Body of pancreas (tissue), 4 donors: ENCODE measurements at places on chromosomes 7 and 10.

DNA sequence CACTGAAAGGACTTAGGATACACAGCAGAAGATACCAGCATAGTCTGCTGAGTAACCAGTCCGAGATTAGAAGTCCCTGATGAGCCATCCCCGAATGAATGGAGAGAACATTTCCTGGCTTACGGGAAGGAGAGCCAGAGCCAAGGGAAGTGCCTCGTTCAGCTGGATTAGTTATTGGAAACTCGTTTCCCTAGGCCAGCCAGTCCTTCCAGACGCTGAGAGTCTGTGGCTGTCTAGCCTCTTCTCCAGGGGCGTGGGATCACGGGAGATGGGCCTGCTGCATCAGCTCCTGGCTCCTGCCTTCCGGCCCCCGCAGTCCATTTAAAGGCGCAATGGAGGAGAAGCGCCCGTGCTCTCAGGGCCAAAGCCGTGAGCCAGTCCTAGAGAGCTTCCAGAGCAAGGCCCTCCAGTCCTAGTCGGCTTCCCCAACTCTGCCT, 712.8 kb downstream of the PARD3 start:
- no peaks in the 10 kb centered on the region for H3K27me3 ChIP-seq
- DNase-seq: peak; percentile 34
- no peaks in the 10 kb centered on the region for H3K36me3 ChIP-seq
- no peaks in the 10 kb centered on the region for H3K4me1 ChIP-seq

GRCh38 chr7:31066516-31067130, 14.5 kb downstream of the ADCYAP1R1 start:
- H3K27me3 ChIP-seq: no peaks in the 10 kb centered on the region
- H3K27ac ChIP-seq: no peak overlapping the region
- no peaks in the 10 kb centered on the region for H3K36me3 ChIP-seq
- DNase-seq: no peak
- no peaks in the 10 kb centered on the region for H3K4me1 ChIP-seq
- H3K4me3 ChIP-seq: no peak overlapping the region

DNA sequence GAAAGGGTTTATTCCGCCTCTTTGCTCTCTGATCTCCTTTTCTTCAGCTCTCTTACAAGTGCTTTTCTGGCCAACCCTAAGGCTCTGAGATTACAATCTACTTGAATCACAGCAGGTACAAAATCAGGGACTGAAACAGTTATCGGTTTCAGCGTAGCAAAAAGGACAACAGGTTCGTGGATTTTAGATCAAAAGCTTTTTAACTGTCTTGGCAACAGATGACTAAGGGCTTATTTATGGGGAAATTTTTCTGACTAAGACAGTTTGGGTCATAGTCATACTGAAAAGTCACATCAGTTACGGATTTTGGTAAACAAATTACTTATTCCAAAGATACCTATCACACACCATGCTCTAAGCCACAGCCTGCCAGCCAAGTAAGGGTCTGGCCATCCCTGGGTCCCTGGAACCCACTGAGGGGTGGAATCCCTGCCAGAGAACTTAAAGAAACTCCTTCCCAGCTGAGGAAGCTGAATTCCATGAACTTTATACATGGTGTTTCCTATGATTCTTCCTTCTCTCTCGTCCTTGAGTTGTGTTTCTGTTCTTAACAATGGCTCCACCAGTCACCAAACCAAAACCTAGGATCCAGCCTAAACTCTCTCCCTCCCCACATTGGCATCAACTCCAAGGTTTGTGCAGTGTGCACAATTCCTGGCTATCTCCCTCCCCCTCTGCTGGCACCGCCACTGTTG, 169.3 kb downstream of the FAM107B start:
- peaks cover 2% of the 10 kb centered on the region for H3K36me3 ChIP-seq
- DNase-seq: no peak
- H3K4me1 ChIP-seq: peaks cover 38% of the 10 kb centered on the region
- peak overlapping the region; percentile 73 for H3K27ac ChIP-seq

GRCh38 chr7:43038254-43038653, 74.2 kb upstream of the HECW1 start:
- no peaks in the 10 kb centered on the region for H3K36me3 ChIP-seq
- no peaks in the 10 kb centered on the region for H3K4me1 ChIP-seq
- no peaks in the 10 kb centered on the region for H3K27me3 ChIP-seq

GRCh38 chr10:12720217-12720981, 281.1 kb downstream of the CCDC3 start:
- H3K36me3 ChIP-seq: no peaks in the 10 kb centered on the region
- DNase-seq: peak; percentile 88
- H3K4me1 ChIP-seq: peaks cover 25% of the 10 kb centered on the region
- peak overlapping the region; percentile 60 for H3K27ac ChIP-seq
- no peak overlapping the region for H3K4me3 ChIP-seq

GRCh38 chr7:140314573-140315480, 83.5 kb downstream of the SLC37A3 start:
- no peaks in the 10 kb centered on the region for H3K36me3 ChIP-seq
- H3K27me3 ChIP-seq: no peaks in the 10 kb centered on the region
- H3K4me1 ChIP-seq: peaks cover 16% of the 10 kb centered on the region
- H3K4me3 ChIP-seq: no peak overlapping the region

GRCh38 chr10:821322-821721, 110.2 kb downstream of the LARP4B start:
- no peak for DNase-seq
- no peak overlapping the region for H3K27ac ChIP-seq
- H3K36me3 ChIP-seq: peaks cover 6% of the 10 kb centered on the region
- peaks cover 3% of the 10 kb centered on the region for H3K4me1 ChIP-seq

- no peak overlapping the region for H3K27ac ChIP-seq
- no peak for DNase-seq
- no peaks in the 10 kb centered on the region for H3K27me3 ChIP-seq
- no peak overlapping the region for H3K4me3 ChIP-seq
- peaks cover 2% of the 10 kb centered on the region for H3K36me3 ChIP-seq
- no peaks in the 10 kb centered on the region for H3K4me1 ChIP-seq
Measured at GRCh38 chr10:24618401-24618800, 105.3 kb downstream of the ARHGAP21 start.

GRCh38 chr7:130008941-130009847, 42.0 kb downstream of the ZC3HC1 start:
- H3K27me3 ChIP-seq: no peaks in the 10 kb centered on the region
- peak; percentile 97 for DNase-seq
- H3K27ac ChIP-seq: peak overlapping the region; percentile 94
- H3K4me1 ChIP-seq: peaks cover 37% of the 10 kb centered on the region

GRCh38 chr7:31101544-31101943, 49.4 kb downstream of the ADCYAP1R1 start:
- no peaks in the 10 kb centered on the region for H3K36me3 ChIP-seq
- no peak overlapping the region for H3K4me3 ChIP-seq
- no peaks in the 10 kb centered on the region for H3K27me3 ChIP-seq
- DNase-seq: no peak
- no peak overlapping the region for H3K27ac ChIP-seq
- no peaks in the 10 kb centered on the region for H3K4me1 ChIP-seq

DNA sequence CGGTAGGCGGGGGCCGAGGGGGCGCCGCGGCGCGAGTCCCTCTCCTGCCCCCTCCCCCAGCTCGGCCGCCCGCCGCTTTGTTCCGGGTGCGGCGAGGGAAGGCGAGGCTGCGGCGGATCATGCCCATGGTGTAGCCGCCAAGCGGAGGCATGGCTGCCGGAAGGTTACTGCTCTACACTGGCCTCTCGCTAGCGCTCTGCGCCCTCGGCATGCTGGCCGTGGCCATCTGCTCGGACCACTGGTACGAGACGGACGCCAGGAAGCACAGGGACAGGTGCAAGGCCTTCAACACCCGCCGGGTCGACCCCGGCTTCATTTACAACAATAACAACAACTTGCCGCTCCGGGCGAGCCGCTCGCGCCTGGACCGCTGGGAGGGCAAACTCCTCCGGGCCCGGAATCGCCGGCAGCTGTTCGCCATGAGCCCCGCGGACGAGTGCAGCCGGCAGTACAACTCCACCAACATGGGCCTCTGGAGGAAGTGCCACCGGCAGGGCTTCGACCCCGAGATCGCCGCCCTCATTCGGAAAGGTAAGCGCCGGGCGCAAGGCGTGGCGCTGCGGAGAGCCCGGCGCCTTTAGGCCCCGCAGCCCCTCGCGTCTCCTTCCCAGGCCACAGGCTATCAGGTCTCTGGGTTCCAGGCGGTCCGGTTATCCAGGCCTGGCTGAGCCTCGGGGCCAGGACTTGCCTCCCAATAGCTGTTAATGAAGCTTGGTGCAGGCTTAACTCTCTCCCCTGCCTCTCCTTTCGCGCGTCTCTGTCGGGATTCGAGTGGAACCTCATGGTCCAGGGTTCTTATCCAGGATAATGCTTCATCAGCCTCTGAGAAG, 513 bp downstream of the TMEM178B start:
- H3K27ac ChIP-seq: no peak overlapping the region
- peak; percentile 46 for DNase-seq
- H3K4me3 ChIP-seq: peak overlapping the region; percentile 10
- peaks cover 13% of the 10 kb centered on the region for H3K27me3 ChIP-seq

DNA sequence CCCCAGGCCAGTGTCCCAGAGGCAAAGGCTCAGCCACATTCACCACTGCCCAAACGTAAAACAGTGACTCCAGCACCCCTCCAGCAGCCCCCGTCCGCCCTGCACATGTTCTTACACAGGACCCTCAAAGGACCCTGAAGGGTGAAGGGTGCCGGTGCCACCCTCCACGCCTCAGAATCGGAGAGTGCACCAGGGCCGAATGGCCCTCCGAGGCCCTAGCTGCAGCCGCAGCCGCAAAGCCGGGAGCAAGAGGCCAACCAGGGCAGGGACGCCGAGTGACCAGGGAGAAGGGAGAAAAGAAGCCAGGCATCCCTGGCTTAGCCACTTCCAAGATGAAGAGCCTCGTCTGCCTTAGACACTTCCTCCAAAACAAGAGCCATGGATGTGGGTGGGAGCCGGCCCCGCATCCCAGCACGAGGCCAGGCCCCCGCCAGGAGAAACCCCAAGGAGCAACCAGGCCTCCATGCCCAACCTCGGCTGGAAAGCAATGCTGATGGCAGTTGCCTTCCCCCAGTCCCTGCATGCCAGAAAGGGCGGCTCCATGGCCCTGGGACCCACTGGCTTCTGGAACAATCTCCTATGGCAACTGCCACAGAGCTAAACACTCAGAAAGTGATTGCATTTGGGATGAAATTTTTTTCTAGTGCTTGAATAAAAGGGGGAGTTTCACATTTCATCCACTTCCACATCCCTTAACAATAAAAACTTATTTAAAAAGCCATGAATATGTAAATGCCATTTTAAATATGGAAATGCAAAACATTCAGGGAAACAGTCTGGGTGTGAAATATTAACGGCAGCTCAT, 92.3 kb downstream of the MAD1L1 start:
- no peaks in the 10 kb centered on the region for H3K27me3 ChIP-seq
- no peak overlapping the region for H3K27ac ChIP-seq
- H3K4me3 ChIP-seq: no peak overlapping the region
- H3K4me1 ChIP-seq: no peaks in the 10 kb centered on the region
- no peak for DNase-seq

GRCh38 chr7:15662451-15662850, 24.0 kb downstream of the MEOX2 start:
- H3K27me3 ChIP-seq: no peaks in the 10 kb centered on the region
- no peaks in the 10 kb centered on the region for H3K4me1 ChIP-seq
- H3K27ac ChIP-seq: no peak overlapping the region
- H3K36me3 ChIP-seq: no peaks in the 10 kb centered on the region

DNA sequence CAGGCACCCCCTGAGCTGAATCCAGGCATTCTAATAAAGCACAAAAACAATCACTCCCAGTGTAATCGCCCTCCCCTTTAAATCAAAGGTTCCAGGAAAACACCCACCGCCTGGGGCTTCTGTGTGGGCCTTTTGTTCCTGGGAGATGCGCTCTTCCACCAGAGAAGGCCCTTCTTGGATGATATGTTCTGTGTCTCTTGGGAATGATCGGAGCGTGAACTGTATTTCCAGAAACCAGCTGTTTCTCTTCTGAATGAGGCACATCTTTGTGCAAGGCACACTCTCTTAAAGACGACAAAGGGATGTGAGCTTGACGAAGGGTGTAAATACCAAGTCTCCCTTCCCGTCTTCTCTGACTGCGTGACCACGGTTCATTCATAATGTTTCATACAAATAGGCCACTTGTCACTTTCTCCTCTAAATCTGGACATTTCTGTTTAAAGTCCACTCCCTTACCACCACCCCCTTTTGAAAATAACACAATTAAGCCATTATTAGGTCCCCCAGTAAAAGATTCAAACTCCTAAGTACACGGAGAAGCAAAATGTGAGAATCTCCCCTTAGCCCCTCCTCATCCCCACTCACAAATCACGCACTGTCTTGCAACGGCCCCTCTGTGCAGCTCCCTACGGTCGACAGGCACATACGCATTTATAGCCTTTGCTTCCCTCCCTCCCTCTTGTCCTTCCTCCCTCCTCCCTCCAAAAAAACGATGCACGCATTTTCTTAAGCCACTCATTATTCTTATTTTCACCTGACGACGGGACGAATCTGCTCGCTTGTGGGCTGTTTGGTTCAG, 45.6 kb upstream of the ENO4 start:
- no peaks in the 10 kb centered on the region for H3K36me3 ChIP-seq
- H3K27ac ChIP-seq: no peak overlapping the region
- H3K4me1 ChIP-seq: no peaks in the 10 kb centered on the region
- H3K27me3 ChIP-seq: no peaks in the 10 kb centered on the region
- DNase-seq: no peak

DNA sequence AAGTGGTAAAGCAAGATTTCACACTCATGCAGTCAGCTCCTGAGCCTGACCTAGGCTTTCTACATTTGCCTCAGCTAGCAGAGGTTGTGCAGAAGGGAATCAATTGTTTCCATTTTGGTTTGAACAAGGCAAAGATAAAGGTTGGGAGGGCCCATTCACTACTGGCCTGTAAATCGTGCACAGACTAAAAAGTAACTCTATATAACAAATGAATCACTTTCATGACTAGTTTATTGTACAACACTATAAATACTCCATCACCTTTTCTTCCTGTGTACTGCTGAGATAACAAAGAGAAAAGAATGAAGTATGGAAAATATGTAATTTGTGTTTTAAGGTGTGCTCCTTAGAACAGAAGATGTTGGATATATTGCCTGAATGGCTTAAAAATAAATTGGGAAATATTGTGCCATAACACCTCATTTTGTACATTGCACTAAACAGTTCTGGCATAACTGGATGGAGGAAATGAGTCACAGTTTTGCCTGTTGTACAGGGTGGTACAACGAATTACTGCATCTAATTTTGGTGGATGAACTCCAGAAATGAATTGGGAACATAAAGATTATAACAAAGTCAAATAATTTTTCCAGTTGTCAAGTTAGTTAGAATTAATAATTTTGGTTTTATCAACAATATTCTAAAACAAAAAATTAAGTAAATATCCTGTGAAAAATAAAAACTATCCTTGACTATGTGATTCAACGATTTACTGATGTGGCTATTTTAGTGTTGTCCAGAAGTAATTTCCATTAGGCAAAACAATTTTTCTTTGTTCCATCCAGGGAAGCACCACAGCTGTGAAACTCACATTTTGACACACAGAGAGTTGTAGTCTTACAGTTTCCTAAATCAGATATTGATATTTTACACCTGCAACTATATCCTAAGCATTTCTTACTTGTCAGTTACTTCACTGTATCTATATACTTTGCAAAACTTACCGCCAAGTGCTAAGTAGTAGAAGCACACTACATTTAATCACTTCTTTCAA, 18.0 kb downstream of the SEMA3C start:
- no peaks in the 10 kb centered on the region for H3K36me3 ChIP-seq
- no peak overlapping the region for H3K27ac ChIP-seq
- H3K27me3 ChIP-seq: no peaks in the 10 kb centered on the region
